Stimulated activated CD4-positive, alpha-beta T cell treated with anti-CD3 and anti-CD28 coated beads, Interleukin-4, amount 100 ng/mL, for 24 hours (primary cell): ENCODE measurements at places on chromosomes 2 and 18.

DNA sequence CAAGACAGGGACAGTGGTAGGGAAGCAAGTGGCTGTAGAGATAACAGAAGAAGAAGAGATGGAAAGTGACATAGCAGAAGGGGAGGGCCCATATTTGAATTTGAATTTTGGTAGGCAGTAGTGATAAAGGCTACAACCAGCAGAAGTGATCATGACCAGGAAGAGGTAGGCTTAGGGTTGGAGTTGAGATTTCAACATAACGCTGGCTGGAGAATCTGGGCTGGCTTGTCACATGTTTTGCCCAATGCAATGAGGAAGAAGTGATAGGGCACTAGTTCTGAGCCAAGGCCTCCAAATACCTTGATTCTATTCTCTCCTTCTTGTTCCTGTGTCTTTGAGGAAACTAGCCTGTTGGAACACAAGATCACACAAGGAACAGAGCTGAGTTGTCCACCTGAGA lies 69.4 kb downstream of the SCG2 start:
- DNase-seq = no peak

DNA sequence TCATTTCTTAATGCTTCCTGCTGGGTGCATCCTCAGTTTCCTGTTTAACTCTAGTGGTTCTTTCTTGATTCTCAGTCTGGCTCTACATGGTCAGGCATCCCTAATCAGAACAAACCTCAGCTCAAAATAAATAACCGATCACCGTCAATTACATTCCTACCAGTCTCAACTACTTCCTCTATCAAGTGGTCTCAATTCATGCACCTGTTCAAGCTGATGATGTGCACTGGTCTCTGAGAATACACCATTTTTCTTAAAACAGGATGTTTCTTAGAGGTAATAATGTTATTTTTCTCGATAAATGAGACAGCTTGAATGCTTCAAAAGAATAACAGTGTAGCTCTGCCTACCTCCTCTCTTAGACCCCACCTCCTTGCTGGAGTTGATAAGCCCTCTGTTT lies 420.9 kb downstream of the SOCS6 start:
- DNase-seq = no peak

- no peak for DNase-seq
Observed at GRCh38 chr2:9837451-9837850, 5.8 kb upstream of the TAF1B start.

DNA sequence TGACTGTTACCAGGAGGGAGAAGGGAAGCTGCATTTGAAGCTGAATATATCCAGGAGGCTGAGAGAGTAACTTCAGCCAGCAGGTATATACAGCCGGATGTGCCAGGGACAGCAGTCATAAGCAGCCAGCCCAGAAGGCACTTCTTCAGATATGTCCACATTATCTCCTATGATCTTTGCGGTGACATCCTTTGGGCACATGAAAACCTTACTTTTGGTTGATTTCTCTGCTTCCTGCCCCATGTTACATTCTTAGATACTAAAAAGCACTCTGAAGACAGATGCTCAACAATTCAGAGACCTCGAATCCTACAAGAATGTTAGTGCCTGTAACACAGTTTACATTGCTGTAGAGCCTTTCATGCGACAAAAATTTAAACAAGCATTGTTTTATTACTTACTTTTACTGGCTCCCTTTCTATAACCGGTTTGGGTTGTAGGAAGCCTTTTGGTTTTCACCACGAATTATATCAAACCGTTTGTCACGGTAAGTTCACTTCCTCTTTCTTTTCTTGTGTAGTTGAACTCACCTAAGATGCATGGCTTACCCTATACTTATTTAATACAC lies 50.3 kb upstream of the TLK1 start:
- peak; percentile 34 for DNase-seq

DNA sequence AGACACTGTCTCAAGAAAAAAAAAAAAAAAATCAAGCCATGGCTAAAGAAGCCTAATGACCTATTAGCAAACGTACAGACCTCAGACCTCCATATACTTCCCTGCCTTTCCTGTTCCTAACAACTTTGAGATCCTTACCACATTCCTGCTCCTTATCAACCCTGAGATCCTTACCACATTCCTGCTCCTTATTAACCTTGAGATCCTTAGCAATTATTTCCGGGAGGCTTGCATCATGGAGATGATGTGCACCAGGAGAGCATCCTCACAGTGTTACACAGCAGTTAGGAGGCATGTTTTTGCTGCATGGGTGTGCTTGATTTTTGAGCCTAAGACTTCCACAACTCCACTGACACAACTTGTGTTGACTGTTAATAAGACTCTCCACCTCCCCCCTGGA lies 54.6 kb upstream of the RASGRP3 start:
- DNase-seq = no peak

- DNase-seq = no peak
Observed at GRCh38 chr2:112646102-112646719, 472 bp downstream of the SLC20A1 start.

- DNase-seq = no peak
Observed at GRCh38 chr2:43051338-43051737, 175.1 kb downstream of the ZFP36L2 start.

DNA sequence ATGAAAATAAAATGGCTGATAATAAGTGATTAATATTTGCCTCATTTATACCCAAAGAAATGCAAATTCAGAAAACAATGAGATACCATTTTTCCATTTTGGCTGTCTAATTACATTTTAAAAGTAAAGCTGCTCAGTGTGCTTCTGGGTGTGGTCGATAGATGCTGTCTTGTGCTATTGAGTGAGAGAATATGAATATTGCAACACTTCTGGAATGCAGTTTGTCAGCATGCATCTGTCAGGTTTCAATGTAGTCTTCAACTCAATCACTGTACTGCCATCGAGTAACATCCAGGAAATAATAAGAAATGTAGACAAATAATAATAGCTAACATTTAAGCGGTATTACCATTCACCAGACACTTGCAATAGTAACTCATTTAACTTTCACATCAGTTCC lies 3.9 kb downstream of the IL18R1 start:
- DNase-seq = no peak

DNA sequence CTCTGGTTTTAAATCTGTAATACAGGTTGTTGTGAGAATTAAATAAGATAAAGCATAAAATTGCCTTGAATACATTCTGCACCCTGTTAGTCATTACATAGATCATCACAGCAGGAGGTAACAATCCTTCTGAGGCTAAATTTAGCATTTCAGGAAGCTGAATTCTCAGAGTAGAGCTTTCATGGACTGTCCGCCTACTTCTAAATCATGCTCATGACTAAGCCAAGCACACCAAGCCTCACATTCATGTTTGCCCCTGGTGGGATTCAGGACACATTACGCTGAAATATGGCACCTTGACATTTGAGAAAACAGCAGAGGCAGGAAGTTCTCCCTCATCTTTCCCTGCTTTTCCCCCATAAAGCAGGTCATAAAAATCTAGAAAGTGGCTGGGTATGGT lies 16.6 kb upstream of the PIK3C3 start:
- no peak for DNase-seq

- no peak for DNase-seq
Observed at GRCh38 chr2:162244541-162245031, 1.3 kb upstream of the FAP start.

DNA sequence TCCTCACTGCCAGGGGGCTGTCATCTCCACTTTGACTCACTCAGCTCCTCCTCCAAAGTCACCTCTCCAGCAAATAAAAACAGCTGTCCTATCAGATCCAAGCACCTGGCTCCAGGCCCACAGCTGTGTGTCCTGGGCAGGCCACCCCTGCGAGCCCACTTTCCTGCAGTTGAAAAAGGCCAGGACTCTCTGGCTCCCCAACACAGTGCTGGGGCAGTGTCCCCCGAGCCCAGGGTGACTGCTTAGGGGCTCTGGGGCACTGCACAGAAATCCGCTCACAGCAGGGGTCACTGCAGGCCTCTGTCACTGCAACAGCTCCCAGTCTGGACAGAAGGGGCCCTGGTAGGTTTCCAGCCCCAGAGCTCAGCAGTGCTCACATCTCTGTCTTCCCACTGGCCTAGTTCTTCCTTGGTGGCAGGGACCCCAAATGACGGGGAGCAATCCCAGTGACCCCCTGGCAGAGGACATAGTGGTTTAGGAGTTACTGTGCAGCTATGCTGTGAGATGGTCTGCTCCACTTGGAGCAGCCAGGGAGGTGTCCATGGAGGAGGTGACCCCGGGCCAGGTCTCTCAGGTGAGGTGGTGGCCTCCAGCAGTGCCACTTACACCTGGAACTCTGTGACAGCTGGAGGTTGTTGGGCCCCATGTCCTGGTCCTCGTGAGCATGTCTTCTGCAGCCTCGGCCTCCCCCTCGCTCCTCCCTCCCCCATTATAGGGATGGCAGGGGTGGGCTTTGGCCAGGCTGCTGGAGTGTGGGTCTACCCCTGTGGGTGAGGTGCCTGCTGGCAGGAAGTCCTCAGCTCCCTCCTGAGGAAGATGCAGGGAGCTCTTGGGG lies 35.5 kb downstream of the HS6ST1 start:
- no peak for DNase-seq

DNA sequence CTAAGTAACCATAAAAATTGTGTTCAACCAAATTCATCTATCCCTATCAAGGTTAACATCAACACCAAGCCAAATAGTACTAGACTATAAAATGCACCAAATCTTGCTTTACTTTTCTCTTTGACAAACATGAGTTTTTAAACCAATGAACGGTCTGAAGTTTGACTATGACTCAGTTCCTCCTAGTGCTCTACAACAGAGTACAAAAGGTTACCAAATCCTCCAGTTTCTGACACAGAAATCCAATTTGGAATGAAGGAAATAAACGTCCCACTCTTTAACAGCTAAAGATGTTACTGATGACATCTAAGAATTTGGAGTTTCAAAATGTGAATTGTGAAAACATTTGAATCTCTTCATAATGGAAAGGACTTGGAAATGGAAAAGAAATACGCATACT lies 11.8 kb upstream of the ACVR1 start:
- no peak for DNase-seq

DNA sequence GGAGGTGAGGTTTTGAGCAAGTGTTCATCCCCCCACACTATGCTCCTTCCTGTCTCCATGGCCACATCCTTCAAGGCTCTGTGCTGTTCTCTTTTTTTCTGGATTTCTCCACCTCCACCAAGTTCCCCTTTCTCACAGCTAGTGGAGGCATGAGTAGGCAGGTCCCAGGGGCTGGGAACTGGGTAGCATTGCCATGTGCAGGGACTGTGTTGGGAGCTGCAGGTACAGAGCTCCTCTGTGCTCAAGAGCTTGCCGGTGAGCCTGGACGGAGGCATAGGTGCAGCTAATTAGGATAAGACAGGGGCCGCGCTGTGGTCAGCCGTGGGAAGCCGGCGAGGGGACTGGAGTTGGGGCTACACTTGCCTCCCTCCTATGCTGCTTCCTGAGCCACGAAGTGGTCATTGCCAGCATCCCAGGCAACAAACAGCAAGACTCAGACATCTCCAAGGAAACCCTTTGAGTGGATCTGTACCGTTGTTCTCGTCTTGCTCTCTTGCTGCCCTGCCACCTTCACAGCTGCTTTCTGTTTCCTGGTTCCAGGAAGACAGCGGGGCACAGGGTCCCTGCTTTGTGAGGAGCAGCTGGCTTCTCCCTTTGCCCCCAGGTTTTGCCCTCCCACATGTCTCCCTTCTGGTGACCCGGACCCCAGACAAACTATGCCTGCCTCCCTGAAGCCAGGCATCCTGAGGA lies 36.9 kb downstream of the ATOH8 start:
- no peak for DNase-seq

GRCh38 chr18:9103376-9103873 lies 926 bp downstream of the NDUFV2 start:
- DNase-seq = no peak

DNA sequence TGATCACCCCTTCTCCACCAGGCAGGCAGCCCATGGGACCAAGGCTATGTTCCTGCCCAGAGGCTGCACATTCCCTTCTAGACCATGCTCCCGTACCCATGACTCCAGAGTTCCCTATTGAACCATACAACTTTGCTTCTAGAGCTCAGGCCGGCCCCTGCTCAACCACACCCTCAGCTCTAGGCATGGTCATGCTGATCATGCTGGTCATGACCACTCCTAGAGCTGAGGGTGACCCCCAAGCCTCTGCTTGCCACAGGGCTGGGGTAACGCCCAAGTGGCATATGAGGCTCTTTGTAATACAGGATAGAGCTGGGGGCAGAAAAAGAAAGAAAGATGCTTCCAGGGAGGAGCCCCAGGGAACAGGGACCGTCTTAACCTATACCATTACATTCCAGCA lies 301.8 kb downstream of the SP3 start:
- no peak for DNase-seq

DNA sequence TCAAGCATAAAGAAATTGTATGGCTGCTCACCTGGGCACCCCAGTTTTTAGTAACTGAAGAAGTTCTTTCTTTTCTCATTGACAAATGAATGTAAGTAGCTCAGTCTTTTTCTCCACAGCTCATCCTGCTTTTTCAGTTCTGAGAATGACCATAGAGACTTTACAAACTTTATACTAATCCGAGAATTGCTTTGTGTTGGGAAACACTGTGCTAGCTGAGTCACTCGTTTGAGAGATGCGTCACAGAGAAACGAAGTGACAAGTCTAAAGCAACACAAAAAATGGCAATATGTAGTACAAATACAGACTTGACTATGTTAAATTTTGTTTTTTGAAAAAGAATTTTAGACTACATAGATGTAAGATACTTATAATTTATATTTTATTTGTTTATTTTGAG lies 9.0 kb downstream of the LRRTM4 start:
- DNase-seq = no peak

DNA sequence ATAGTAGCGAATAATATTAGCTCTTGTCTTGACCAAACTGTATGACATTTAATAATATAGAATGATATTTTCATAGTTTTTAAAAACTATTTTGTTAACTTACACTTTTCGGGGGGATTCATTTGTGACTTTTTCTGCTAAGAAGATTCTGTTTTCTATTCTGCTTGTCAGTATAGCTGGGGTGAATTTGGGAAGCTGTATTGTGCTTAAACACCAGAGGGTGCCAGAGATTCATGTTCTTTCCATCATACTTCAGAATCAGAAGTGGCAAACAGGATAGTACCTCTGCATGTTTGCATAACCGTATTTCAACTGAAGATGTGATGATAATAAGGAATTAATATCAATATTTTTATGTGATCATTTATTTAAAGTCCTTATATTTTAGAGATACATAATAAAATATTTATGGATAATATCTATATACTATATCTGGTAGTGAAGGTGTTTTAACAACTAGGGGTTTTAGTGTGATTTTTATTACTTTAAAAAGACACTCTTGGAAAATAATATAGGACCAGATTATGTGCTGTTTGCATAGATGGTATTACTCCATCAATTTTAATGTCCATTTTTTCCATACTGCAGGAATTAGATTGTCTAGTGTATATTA lies 81.0 kb downstream of the TAF4B start:
- no peak for DNase-seq

DNA sequence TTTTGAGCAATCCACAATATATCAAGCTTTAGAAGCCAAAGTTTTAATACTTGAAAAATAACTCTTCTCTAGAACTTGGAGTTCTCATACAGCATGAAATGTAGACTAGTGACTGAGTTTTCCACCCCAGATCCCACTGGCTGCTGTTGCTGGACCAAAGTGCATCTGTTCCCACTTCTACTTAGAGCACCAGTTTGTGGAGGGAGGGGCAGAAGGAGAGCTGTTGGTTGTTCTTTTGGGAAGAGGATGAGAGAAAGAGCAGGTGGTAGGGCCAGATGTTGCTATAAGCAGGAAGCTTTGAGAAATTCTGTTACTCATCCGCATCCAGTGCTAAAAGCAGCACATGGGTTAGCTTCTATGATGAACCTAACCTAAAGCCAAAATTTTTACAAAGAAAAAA lies 59.0 kb downstream of the MBD2 start:
- no peak for DNase-seq
